ENCODE measurements at places on chromosomes 1 and 21.

- no peak for DNase-seq
Observed at GRCh38 chr1:235278915-235279292, 49.1 kb downstream of the ARID4B start.

DNA sequence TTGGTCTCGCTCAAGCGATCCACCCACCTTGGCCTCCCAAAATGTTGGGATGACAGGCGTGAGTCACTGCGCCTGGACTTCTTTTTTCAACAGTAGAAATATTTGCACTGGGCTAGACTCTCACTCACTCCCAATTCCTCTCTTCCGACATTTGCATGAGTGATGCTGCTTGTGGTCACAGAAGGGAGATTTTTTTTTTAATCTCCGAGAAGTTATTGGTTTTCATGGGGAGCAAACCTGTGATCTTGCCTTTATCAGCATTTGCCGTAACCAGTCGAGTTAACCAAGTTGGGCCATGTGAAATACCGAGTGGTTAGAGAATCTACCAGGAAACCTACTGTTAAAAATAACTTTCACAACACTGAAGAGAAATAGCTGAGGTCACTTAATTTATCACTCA is 21.1 kb downstream of the ERG start:
- DNase-seq = no peak

DNA sequence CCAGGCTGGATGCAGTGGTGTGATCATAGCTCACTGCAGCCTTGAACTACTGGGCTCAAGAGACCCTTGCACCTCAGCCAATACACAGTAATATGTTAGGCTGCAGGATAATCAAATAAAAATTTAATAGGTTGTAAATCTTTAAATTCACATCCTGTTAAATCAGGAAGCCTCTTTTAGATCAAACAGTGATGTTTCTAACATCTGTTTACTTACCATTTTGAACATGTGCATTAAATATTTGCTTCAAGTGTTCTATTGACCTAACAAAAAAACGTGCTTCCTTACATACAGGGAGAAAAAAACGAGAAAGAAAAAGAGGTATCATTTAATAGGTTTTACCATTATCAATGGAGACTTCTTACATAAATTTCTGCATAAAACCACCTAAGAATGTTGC is 70.6 kb downstream of the IARS2 start:
- no peak for DNase-seq

DNA sequence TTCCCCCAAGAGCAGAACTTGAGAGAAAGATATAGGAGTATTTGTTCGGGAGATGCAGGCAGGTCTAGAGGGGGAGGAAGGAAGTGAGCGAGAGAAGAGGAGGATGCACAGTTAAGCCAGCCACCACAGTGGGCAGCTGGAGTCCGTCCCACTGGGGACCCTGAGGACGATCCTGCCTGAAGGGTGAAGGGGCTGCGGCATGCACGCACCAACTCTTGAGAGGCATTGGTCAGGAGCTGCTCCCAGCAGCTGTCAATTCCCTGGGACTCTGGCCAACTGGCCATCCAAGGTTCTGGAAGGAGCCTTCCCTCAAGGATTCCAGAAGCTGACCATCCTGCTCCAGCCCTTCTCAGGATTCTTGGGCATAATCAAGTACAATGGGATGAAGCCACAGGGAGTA is 246.9 kb downstream of the MATN1 start:
- DNase-seq = no peak

- peak; percentile 66 for DNase-seq
Observed at GRCh38 chr1:69567652-69568420, at the start of gene LRRC7. Gene LRRC7 (plus strand): TSS chr1:69567922. CDS start chr1:69568640, 718 bp downstream.

DNA sequence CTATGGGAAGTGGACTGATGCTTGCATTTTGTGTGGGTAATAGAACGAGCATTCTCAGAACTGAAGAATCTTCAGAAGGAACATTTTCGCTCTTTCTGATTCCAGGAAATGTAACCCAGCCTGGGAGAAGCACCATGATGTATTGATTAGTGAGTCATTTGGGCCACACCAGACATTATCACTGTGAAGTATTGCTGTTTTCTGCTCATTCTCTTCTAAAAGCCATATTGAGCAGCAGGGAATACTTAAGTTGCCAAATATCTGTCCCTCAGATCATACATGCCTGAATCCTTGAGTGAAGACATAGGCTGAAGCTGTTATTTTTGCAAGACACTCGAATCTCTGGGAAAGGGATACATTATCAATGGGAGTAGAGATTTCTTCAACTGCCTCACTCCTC is 213.1 kb downstream of the PCP4 start:
- no peak for DNase-seq

GRCh38 chr1:51484591-51484990 is 34.5 kb downstream of the EPS15 start:
- DNase-seq = no peak

DNA sequence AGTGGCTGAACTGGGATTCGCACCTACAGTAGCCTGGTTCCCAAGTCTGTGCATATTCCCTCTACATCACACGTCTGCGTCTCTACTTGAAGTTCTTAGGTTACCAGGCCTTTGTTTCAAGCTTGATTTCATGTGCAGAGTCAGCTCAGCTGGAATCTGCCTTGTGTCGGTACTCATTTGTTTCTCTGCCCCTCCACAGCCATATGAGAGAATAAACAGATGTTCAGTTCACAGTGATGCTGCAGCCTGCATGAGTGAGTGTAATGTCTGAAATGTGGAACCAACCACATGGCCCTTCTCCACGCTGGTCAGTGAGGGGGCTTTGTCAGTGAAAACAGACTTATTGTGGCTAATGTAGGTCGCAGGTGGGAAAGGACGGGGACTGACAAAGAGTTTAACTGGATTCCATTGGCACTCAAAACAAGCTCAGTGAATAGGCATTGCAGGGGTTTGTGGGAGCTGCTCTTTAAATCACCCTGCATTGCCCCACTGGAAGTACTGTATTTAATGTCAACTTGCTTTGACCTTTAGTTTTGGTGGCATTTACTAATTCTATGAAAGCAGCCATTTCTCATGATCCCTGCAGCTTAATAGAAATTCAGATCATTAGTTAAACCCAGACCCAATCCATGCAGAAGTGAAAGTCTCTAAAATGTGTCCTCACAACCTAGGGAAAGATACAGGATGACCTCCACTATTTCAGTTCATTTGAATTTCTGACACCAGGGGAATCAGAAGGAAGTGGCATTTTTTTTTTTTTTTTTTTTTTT is 136.4 kb upstream of the FAM78B start:
- peak; percentile 68 for DNase-seq

DNA sequence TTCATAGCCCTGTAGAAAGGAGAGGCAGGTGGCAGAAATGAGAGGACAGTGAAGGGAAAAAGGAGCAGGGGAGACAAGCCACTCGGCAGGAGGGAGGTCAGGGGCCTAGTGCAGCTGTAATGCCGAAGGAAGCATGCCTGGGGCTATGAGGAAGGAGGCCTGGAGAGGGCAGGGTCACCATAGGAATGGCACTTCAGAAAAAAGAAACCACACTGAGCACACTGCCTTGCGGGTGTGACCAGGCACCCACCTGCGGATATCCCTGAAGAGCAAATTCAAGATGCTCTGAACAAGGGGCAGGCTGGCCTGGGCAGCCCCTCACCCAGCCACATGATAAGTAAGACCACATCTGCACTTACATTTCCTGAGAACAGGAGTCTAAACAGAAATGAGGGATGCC is 104.7 kb downstream of the JAK1 start:
- DNase-seq = no peak

GRCh38 chr1:14634486-14634885 is 36.0 kb downstream of the KAZN start:
- no peak for DNase-seq

GRCh38 chr1:227914801-227915563 is 32.8 kb downstream of the WNT9A start:
- DNase-seq = no peak

DNA sequence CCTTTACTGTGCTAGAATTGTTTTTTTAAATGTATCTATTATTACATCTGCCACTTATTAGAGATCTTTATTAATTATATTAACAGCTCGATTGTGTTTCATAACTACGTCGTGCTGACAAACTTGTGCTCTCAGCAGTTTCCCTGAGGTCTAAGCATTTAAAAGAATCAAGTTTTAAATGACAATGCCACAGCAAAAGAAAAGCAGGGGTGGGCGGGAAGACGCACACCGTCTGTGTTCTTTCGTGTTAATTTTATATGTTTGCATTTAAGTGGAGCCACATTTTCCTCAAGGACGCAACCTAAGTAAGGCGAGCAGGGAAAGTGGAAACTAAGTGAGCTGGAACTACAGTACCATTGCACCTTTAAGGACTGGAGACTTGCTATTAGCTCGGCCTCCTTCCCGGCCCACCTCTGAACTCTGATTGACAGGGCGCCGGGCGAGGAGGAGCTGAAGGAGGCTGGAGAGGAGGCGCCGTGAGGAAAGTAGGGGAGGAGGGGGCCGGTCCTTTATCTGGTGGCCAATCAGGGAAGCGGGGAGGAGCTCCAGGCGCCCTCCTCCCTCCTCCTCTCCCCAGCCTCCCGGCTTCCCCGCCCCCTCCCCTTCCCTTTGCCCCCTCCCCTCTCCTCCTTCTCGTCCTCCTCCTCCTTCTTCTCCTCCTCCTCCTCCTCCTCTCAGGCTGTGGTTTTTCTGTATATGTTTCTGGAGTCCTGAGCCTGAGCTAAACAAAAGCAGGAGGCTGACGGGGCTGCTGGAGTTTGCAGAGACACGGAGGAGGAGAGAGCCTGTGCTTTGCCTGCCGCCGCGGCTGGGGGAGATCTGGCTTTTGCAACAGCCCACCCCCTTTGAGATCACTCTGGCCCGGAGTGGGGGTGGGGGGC is at the start of gene PBX1:
TSS of gene PBX1 (plus strand) at position 724 of the 881 bp plus-strand sequence.
- DNase-seq = peak; percentile 95

GRCh38 chr1:231841616-231842344 is 215.2 kb downstream of the DISC1 start:
- DNase-seq = no peak

- DNase-seq = no peak
Observed at GRCh38 chr1:14065486-14065885, 365.5 kb downstream of the PRDM2 start.
